ENCODE measurements at places on chromosomes 7 and 10. TPM values are rescaled to one million over a fixed set of nuclear protein-coding genes. Genes with fewer than 3 reads are reported as not detected.

DNA sequence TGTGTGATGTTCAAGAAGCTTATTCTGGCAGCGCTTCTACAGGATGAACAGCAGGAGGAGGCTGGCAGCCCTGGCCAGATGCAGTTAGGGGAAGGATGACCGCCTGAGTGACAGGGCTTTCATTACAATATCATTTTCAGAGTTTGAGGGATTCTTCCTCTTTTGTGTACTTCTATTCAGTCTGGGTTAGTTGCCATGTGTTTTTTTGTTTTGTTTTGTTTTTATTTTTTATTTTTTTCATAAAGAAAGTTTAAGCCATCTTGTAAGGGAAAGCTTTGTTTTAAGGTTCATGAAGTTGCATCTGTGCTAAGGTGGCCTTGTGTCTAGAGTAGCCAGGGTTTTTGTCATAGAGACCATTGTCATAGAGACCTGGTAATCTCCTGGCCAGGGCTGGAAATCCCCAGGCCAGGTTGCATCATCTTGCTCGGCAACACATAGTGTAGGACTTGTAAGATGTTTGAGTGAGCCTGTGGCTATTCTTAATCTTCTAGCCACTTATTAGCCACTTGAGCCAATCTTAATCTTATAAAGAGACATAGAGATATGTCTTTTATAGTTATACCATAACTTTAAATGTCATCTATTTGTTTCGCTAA lies 230.5 kb upstream of the TMEM229A start:
- DNase-seq = no peak

- DNase-seq = no peak
Observed at GRCh38 chr7:41459623-41460261, 243.1 kb downstream of the INHBA start.

DNA sequence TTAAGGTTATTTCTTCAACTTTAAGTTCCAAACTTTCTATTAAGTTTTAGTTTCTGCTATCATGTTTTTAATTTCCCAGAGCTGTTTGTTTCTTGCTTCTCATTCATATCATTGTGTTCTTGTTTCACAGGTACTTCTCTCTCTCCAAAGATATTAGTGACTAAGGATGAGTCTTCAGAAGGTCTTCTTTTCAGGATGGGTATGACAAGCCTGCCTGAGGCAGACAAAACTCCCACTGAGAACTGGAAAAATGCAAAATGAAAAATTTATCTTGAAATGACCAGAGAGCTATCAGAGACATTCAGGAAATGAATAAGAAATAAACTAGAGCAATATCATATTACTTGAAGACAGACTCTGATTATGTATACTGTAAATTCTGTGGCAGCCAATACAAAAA lies 110.8 kb upstream of the EGFR start:
- DNase-seq = no peak

The DPYSL4 gene
- 16.3 TPM for polyA plus RNA-seq

The JCAD gene
- 29.7 TPM for polyA plus RNA-seq
